Frontal cortex (tissue), 4 donors: ENCODE measurements at places on chromosomes 1 and 21. TPM values are rescaled to one million over a fixed set of nuclear protein-coding genes. Genes with fewer than 3 reads are reported as not detected.

The AMY2A gene
- total RNA-seq: not detected

The DDX59 gene
- total RNA-seq: 20.4 TPM

The LCE3E gene
- total RNA-seq: not detected

The KCNH1 gene
- 10.6 TPM for total RNA-seq

The MR1 gene
- 0.41 TPM for total RNA-seq

The LCE1E gene
- not detected for total RNA-seq

DNA sequence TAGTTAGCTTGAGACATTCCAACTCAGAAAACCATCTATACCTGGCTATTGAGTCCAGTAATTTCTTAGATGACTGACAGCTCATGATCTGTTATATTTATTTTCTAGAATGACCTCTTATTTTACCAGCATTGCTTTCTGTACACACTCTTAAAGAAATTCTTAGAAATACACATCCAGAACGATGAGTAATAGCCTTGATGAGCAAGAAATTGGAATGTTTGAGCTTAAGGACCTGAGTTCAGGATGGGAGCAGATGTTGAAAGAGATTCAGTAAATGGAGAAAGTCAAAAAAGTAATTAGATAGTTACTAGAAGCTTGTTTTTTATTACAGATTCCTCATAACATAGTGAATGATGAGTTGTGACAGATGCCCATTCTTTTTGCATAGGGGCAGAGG lies 11.7 kb downstream of the PYHIN1 start:
- DNase-seq: no peak

DNA sequence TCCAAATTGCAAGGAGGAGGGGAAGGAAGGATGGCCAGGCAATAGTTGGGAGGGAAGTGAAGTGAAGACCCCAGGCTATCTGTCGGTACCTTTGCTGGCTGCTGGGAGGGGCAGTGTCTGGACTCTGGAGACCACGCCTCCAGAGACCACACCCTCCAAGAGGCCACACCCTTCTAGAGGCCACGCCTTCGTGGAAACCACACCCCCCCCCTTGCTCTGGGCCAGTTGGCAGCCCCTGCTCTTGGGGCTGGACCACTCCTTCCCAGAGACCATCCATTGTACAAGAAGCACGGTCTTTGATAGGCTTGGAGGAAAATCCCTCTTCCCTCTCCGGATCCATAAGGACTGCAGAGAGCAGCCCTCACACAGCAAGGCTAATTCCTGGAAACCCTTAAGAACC lies 73.1 kb downstream of the RYR2 start:
- DNase-seq: no peak

DNA sequence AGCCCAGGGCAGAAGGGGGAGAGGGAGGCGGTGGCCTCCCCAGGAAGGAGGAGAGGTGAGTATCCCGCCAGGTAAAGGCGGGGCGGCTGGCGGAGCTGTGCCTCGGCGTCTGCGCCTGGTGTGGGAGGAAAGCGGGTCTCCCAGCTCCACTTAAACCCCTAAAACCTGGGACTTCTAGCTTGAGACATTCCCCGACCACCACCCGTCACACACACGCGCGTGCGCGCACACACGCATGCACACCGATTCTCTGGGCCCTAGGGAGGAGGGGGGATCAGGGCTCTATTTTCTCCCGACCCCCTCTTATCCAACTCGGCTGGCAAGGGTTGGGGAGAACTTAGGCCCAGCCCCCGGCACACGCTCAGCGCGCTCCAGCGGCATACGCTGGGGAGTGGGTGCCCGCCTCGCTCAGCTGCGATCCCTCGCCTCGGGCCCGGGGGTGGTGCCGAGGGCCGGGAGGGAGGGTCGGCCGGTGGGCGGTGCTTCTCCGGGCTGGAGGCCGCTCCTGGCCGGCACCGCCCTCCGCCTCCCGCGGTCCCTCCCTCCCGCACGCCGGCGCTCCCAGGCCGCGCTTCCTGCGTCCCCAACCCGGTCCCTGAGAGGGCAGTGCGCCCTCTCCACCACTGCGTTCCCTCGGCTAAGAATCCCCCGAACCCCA lies at the start of gene TMEM51:
TMEM51 (plus strand) TSS at position 564 of the 658 bp plus-strand sequence. CDS start 61,341 bp downstream, outside the sequence.
- peak; percentile 70 for DNase-seq

DNA sequence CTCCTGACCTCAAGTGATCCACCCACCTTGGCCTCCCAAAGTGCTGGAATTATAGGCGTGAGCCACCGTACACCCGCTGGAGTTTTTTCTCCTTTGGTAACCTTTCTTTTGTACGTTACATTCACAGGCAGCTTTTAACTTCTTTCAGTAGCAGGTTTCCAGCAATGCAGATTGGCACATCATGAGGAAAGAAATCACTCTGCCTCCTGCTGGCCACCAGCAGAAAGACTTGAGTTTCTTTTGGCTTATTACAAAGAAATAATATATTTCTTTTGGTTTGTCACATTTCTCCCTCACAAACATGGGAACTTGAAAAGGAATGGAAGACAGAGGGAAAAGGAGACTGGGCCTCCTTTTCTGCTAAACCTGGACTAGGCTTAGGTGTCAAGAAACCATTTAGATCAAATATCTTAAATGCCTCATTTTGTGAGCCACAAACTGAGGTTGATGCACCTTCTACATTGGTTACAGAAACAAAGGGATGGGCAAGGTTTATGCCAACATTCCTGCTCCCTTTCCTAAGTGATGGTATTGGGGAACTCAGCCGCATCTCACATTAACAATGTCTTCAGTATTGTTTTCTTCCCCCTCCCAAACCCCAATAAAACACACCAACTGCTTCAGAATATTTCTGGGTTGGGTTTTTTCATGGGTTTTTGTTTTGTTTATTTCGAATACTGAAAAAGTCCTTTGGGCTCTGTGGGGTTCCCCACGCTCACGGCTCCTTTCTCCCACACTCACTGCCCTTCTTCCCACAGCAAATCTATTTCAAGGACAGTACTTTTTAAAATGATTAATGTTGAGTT lies 7.7 kb downstream of the ENSA start:
- no peak for DNase-seq

- peak; percentile 54 for DNase-seq
Measured at GRCh38 chr1:24413350-24414163, at the start of gene STPG1. TSS of gene STPG1 (minus strand) at chr1:24413782. CDS start at chr1:24401388, 12,394 bp downstream.

- no peak for DNase-seq
Measured at GRCh38 chr1:51019811-51020210, 49.8 kb downstream of the CDKN2C start.

DNA sequence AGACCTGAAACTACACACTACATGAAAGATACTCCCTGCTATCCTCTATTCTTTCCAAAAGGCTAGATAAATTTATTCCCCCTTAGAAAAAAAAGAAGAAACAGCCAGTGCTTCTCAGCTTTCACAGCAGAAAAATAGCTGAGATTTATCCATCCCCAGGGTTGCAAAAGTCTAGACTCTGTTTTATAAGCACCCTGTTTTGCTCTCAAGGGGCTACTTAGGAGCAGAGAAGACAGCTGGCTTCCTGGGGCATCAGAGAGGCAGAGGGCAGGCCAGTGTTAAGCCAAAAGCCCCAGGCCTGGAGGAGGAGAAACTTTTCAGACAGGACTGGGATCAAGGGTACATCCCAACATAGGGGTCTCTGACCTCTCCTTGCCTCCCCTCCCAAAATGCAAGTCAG lies 3.9 kb downstream of the LAMB3 start:
- no peak for DNase-seq

DNA sequence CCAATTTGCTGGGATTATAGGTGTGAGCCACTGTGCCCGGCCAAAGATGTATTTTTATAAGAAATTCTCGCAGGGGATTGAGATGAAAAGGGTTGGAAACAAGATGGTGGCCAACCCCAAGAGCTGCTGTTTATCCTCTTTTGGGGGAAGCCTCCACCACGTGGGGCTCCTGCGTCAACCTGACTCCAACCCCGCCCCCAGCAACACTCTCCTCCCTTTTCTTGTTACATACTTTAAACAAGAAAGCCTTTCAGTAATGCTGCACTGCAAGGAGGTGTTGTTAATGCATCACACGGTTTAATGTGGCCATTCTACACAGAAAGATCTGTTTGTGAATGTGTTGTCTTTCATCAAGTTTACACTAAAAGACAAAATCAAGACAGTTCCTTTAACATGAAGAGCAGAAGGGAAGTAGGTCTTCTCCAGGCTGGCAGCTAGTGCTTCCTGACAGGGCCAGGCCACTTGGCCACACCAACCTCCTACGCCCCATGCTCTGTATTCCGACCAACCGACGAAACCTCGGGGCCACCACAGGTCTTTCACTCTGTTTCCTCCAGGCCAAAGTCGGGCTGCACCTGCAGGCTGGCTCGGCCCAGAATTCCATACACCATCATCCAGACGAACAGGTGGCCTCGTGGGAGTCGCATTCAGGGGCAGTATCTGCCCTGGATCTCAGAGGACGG lies 25.9 kb downstream of the C2CD2 start:
- no peak for DNase-seq

GRCh38 chr1:7534061-7534825 lies 236.9 kb upstream of the VAMP3 start:
- DNase-seq: no peak

DNA sequence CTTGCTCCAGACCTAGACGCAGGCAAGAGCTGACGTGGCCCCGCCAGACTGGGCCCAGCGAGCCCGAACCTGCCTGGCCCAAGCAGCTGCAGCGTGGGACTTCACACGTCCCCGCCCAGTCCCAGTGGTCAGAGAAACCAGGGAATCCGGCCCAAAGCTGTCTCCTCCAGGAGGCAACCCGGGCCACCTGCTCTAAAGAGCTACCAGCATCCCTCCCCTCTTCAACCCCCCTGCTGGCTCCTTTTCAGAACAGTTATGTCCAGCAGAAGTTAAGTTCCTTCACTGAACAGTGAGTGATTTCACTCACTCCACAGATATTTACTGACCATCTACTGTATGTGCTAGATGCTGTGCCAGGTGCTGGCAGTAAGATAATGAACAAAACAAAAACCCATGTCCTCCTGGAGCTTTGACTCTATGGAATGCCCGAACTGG lies 2.1 kb upstream of the EFNA1 start:
- no peak for DNase-seq

- DNase-seq: peak; percentile 44
Measured at GRCh38 chr1:230753586-230754251, 6.5 kb downstream of the CAPN9 start.

- DNase-seq: no peak
Measured at GRCh38 chr1:243950166-243950565, 100.1 kb upstream of the AKT3 start.

DNA sequence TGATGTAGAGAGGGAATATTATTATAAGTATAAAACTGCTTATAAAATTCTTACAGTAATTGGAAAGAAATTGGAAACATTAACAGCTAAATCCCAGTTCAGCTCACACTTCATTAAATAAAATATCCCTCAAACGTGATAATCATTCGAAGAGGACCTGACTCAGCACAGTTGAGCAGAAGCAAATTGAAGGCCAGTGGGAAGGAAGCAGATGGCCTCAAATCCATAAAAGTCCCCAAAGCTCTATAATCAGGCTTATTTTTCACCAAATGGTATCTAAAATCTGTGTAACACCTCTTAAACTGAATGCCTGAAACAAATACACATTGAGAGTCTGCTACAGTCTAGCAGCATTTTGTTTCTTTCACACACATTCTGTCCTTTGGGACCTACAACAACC lies 106.8 kb downstream of the TENT5C start:
- no peak for DNase-seq

DNA sequence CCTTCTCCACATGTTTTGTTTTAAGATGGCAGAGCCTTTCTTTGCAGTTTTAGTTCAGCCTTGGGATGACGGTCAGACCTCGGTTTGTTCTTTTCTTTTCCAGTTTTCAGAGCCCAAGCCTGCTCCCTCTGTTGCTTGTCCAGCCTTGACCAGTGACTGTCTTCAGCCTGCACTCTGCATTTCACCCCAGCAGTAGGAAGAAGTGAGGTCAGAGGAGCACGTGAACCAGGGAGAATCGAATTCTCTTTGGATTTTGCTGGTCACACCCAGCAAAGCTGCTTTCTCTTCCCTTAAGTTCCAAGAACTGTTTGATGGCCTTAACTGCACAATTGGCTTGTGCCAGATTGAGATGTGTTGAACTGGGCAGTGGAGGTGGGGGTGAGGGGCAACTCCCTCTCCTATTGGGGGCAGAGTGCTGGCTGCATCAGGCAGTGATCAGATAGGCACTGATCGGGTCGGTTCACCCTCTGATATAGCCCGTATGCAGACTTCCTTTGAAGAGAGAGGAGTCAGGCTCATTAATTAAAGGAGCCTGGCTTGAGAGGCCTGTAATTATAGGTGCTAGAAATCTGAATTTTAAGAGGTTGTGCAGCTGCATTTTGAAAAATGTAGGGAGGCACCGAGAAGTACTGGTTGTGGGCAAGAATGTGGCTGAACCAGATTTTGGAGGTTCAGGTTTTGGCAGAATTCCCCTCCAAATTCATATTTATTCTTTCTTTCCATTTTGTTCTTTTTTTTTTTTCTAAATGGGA lies 42.4 kb downstream of the PEX14 start:
- no peak for DNase-seq

DNA sequence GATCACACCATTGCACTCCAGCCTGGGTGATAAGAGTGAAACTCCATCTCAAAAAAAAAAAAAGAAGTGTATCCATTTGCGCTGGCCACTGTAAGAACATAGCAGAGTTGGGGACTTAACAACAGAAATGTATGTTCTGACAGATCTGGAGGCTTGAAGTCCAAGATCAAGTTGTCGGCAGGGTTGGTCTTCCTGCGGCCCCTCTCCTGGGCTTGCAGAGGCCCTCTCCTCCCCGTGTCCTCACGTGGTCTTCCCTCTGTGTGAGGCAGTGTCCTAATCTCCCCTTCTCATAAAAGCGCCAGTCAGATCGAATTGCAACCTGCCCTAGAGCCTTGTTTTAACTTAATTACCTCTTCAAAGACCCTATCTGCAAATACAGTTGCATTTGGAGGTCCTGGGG lies 52.6 kb downstream of the MT1HL1 start:
- no peak for DNase-seq

GRCh38 chr21:26072666-26073615 lies 97.6 kb downstream of the APP start:
- DNase-seq: no peak

DNA sequence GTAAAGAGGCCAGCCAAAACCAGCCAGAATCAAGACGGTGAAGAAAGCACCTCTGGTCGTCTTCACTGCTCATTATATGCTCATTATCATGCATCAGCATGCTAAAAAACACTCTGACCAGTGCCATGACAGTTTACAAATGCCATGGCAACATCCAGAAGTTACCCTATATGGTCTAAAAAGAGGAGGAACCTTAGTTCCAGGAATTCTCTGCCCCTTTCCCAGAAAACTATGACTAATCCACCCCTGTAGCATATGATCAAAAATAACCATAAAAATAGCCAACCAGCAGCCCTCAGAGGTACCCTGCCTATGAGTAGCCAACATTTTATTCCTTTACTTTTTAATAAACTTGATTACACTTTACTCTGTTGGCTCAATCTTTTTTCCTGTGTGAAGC lies 34.2 kb upstream of the PBX1 start:
- no peak for DNase-seq

GRCh38 chr1:6794164-6794563 lies 8.9 kb downstream of the CAMTA1 start:
- DNase-seq: no peak
